ENCODE measurements at places on chromosomes 3 and 15. TPM values are rescaled to one million over a fixed set of nuclear protein-coding genes. Genes with fewer than 3 reads are reported as not detected.

- DNase-seq: no peak
Measured at GRCh38 chr3:27508424-27508823, 24.2 kb upstream of the SLC4A7 start.

- DNase-seq: no peak
Measured at GRCh38 chr3:141594357-141594756, 107.5 kb downstream of the RASA2 start.

The UBA5 gene
- 29.7 TPM for total RNA-seq

GRCh38 chr15:25136119-25136518 lies 181.3 kb downstream of the SNRPN start:
- DNase-seq: no peak

GRCh38 chr15:101138913-101139880 lies 112.7 kb downstream of the CHSY1 start:
- DNase-seq: no peak

DNA sequence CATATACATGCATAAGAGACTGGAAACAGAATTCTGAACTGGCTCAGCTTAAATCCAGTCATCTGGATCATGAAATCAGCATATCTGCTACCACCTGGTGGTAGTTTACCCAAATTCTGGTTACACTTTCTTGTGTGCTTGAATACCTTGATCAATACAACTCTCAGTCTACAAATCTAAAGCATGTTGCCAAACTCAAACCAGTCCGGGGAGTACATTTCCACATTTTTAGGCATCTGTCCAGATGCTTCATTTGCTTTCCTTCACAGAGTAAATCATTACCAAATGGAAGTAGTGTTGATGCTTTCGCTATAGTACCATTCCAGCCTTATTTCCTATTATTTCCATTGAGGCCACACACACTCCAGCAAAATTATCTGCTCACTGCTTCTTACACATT lies 126.4 kb downstream of the P2RY1 start:
- DNase-seq: no peak

GRCh38 chr15:31469786-31470525 lies 143.3 kb downstream of the KLF13 start:
- no peak for DNase-seq

- no peak for DNase-seq
Measured at GRCh38 chr15:40407330-40407990, 1.9 kb downstream of the IVD start.

The SI gene
- 1.0 TPM for total RNA-seq

DNA sequence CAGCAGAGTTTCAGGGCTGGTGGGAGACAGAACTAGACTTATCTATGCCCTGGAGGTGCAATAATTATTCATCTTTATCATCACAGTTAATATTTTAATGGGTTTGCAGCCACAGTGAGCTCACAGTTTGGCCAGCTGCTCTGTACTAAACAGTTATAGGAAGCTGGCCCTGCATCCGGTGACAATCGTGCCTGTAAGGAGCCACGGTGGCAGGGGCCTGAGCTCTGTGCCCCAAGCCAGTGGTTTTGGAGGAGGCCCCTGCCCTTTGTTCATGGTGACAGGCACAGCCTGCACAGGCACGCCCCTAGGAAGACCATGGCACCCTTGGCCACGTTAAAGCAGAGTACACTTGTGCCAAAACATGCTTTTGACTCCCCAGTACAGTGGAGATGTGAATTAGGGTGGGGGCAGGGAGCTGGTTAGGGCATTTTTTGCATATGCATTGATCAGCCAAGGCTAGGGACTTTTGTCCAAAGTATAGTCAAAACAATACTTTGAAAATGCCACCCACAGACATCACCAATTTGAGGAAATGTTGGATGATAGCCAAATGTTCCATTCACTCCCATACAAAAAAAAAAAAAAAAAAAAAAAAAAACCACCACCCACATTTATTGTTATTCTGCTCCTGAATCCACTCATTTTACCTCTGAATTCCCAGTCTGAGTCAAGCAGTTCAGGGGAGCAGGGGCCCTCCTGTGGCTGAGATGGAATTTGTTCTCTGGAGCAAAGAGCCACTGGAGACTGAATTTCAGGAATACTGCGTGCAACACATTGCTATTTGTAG lies 3.4 kb upstream of the RFTN1 start:
- no peak for DNase-seq

DNA sequence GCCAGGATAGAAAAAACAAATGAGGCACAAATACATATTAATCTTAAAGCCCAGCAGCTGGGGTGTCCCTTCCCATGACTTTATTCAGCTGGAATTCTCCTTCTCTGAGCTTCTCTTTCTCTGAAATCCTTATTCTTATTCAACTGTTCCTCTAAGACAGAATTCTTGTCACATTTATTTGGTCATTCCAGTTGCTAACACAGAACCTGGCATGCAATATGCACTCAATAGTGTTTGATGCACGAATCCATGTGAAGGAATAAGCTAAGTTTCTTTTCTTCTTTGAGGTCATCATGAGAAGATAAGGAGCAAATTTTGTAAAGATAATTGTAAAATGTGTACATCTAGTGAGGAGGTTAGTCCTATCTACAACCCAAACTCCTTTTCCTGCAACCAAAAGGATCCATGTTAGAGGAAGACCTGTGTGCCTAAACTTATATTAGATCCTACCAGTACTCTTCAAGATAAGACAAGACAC lies 154.2 kb upstream of the KCNMB2 start:
- no peak for DNase-seq

The SPINT1 gene
- total RNA-seq: 2.7 TPM

GRCh38 chr3:100880845-100881244 lies 112.4 kb downstream of the ABI3BP start:
- no peak for DNase-seq

DNA sequence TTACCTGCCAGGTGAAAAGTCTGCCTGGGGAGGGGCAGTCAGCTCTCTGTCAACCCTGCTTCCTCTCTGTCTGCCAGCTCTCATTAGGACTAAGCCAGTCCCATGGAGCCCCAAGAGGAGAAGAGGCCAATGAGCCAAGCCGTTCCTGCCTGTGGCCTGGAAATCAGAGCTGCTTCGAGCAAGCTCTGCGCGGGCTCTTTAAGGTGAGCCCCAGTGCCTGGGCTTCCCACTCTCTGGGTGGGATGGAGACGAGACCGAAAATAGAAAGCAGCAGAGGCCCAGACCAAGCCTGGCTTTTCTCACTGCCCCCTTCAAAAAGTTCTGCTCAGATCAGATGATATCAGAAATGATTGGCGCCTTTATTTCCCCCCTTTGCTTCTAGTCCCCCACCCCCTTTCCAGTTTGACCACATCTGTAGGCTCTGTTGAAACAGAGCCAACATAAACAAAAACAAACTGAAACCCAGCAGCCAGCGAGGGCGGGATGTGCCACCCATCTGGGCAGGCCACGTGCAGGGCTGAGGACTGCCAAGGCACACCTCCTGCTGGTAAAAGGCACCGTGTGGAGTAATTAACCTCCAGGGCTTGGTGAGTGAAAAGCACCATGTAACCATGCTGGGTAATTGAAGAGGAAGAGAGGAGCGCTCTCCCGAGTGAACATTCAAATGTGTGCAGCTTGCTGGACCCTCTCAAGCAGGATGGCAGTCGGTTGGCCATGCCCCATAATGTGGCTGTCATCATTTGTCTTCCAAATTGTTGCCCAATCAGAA lies 471.0 kb upstream of the PROK2 start:
- DNase-seq: no peak

GRCh38 chr3:159244933-159245332 lies 443.1 kb downstream of the MFSD1 start:
- no peak for DNase-seq

The CPLX3 gene
- not detected for total RNA-seq

All from mesenteric fat pad (tissue), 1 donor.